ENCODE measurements at places on chromosomes 6 and 20.

DNA sequence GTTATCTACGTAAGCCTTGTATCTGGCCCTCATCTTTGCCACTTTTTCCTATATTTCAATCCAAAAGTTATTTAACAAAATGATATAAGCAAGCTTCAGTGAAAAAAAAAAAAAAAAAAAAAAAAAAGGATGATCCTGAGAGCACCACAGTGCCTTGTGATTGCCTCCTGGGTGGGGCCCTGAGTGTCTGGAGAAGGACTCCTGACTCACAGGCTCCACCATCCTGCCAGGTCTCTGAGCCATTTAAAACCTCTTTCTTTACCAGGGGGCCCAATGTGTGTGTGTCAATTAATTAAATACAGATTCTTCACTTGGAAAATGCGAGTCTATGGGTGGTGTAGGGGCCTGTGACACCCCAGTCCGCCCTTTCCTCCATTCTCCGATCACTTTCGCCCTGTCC lies 105.2 kb downstream of the SMOC2 start:
- DNase-seq: no peak

DNA sequence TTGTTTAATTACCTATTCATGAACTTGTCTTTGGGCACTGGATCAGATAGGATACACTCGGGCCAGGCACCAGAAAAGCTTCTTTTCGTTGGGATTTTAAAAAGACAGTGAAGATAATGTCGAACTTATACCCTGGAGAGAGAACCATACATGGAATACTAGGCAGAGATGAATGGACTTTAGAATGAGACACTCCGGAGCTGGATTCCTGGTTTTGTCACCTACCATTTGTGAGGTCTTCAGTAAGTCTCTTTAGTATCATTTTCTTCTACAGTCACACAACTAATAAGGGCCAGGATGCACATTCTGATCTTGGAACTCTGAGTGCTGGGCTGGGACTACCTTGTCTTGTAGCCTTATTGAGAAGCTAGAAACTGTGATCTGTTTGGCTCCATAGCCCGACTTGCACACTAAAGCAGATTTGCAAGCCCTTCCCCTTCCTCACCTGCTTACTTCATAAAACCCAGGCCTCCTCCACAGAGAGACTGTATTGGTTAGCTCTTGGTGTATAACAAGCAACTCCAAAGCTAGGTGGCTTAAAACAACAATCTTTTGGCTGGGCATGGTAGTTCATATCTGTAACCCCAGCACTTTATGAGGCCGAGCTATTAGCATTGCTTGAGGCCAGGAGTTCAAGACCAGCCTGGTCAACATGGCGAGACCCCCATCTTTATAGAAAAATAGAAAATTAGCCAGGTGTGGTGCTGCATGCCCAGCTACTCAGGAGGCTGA lies 7.4 kb upstream of the IFT52 start:
- no peak for DNase-seq

DNA sequence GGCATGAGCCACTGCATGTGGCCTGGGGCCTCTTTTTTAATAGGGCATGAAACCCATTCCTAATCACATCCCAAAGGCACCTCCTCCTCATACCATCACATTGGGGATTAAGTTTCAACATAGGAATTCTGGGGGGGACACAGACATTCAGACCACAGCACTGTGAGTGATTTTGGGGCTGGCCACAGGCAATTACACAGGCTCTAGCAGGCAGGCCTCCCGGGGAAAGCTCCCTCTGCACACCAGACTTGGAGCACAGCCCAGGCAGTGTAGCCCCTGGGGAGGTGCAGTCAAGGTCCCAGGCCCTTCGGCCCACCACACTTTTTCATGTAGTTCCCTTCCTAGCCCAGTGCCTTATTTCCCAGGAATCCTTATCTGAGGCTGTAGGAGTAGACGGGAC lies 5.5 kb downstream of the SFT2D1 start:
- DNase-seq: no peak

DNA sequence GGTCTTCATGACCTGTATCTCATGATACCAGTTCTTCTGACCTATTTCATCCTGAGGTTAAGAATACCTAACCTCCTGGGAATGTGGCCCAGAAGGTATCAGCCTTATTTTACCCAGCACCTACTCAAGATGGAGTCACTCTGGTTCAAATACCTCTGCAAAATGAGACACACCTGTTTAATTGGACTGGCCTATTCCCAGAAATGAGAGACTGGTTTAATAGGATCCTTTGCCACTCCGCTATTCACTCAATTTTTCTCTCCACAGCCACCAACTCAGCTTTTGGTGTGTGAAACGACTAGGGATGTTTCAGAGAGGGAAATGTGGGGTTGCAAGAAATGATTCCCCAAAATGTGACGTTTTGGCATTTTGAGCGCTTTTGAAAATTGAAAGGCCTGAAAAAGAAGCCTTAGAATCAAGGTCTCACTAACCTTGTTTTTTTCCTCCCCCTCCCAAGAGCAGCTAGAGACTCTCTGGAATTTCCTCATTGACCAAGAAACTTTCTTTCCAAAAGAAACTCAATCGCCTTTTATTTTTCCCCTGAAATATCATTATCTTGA lies 45.5 kb upstream of the RNGTT start:
- DNase-seq: no peak

DNA sequence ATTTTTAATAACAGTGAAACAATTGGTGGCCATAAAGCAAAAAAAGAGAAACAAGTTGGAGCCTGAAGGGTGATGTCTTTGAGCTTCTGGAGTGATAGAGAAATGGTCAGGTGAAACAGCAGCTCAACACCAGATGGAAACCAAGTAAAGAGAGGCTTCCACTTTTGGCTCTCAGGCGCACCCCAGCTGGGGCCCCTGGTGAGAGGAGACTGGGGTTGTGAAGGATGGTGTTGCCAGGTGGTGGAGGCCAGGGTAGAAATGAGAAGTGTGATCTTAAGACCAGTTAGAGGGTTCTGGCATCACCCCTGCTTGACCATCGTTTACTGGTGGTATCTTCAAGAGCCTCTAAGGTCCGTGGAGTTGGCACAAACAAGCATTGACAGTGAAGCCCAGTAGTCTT lies 126.0 kb upstream of the AKIRIN2 start:
- no peak for DNase-seq

DNA sequence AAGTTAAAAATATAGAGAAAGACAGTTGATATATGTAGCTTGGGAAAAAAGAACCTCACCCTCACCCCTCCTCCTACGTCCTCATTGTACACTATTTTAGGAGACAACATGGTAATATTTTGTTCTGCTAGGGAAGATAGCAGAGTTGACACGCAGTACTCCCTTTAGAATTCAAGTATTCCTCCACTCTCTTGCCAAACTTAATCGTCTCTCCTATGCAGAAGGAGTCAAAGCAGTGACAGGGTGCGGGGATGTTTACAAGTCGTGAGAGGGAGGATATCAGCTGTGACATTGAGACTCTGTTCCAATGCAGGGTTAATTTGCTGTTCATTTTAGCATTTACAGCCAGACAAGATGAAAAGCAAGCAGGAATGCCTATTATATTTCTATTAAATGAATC lies 97.5 kb downstream of the SOBP start:
- no peak for DNase-seq

- DNase-seq: no peak
These were observed 20.5 kb downstream of the GCLC start for GRCh38 chr6:53524455-53524815.

GRCh38 chr20:44598423-44599305 lies 16.3 kb downstream of the PKIG start:
- no peak for DNase-seq

- DNase-seq: no peak
These were observed 137.7 kb downstream of the LCA5 start for GRCh38 chr6:79399499-79399898.

GRCh38 chr20:57838670-57839151 lies 128.9 kb upstream of the PMEPA1 start:
- DNase-seq: no peak

DNA sequence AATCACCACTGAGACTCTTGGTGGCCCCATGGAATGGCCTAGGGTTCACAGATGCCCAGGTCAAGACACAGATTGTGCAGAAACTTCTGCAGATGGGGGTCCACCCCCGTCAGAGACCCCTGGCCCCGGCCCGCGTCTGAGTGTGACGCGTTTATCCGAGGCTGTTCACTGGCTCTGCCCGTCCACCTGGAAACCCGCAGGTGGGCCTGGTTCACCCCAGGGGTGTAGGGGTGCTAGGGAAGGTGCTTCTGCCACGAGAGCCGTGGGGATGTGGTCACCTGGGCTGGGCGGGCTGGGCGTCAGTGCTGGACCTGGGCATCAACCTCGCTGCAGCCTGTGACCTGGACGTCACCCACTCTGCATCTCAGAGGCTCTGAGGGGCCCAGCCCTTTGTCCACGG lies 39.5 kb upstream of the GATA5 start:
- DNase-seq: no peak

DNA sequence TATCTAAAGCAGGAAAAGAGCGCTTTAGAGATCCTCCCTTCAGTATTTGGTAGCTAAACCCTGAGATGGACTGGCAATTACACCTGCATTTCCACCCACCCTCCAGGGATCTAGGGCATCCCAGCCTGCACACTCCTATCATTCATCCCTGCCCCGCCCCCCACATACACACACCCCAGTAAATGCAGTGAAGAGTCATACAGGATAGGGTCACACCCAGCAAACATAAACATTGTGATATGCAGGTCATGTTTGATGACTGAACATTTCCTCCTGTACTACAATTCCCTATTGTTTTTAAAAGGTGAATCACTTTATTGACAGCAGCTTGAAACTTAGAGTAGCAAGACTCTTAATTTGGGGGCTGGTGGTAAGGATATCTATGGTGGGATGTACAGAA lies 112.9 kb downstream of the FOXO3 start:
- no peak for DNase-seq

DNA sequence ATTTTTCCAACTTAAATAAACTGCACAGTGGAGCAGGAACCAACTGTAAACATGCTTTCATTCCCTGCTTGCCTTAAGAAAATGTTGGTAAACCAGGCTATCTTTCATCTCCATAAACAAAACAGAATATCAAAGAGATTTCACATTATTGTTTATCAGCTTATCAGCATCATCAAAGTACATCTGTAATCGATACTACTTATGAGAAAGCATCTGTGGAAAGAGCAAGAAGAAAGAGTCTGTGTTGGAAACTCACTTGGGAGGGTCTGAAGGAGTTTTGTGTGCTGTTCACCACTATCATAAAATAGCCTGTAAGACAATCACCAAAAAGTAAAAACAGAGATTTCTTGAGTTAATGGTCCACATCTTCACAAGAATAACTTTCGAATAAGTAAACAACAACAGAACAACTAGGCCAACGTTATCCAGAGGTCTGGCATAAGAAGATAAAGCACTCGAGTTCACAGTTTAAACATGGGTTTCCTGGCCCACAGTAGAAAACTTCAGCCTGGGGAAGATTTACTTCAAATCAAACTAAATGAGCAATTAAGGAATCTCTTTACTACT lies 47.9 kb downstream of the EPB41L2 start:
- DNase-seq: no peak

DNA sequence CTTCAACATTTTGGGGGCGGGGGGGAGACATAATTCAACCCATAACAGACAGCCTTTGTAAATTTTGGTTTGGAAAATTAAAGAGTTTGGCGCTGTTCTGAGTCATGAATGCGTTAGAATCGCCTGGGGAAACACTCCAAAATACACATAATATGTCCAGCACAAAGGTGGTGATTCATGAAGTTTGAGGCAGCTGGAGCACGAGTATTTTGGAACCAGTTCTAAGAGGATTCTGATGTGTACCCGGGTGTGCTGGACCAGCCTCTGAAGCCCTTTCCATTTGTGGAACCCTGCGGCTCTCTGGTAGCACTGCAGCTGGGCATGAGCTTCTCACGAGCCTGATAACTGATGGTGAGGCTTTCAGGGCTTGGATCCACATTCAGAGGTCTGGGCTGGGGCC lies 4.7 kb downstream of the GMPR start:
- no peak for DNase-seq

All from T follicular helper cell (primary cell).